Caki2 (cell line): ENCODE measurements at places on chromosomes 7 and 10.

DNA sequence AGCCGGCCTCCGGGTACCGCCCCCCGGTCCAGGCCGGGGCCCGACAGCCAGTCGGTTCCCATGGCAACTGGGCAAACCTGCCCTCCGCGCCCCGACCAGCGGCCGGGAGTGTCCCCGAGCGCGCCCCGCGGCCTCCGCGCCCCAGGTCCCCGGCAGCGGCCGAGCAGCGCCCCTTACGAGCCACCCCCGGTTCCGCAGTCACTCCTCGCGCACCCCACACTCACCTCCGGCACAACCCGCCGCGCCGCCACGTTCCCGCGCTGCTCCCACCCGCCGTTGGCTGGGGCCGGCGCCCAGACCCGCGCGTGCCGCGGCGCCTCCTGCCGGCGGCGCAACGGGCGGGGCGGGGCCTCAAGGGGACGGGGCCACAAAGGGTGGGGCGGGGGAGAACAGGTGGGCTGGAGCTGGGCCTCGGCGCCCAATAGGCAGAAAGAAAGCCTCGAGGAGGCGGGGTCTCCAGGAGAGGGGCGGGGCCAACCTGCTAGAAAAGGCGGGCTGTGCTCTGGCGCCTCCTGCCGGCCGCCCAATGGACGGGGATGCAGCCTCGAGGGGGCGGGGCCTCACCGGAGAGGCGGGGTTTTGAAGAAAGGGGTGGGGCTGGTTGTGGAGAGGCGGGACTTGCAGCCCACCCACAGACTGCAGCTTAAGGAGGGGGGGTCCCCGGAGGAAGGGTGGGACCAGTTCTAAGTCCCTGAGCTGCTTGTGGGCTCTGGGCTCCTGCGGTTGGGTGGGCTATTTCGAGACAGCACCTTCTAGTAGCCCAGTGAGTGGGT is at the start of gene RADIL:
Gene RADIL (minus strand): TSS at position 345 of the 773 bp plus-strand sequence. CDS start 5,577 bp downstream, outside the sequence.
- DNase-seq, result peak; percentile 80

- no peak for DNase-seq
These were observed 77.8 kb downstream of the ATAD1 start for GRCh38 chr10:87740254-87740655.

DNA sequence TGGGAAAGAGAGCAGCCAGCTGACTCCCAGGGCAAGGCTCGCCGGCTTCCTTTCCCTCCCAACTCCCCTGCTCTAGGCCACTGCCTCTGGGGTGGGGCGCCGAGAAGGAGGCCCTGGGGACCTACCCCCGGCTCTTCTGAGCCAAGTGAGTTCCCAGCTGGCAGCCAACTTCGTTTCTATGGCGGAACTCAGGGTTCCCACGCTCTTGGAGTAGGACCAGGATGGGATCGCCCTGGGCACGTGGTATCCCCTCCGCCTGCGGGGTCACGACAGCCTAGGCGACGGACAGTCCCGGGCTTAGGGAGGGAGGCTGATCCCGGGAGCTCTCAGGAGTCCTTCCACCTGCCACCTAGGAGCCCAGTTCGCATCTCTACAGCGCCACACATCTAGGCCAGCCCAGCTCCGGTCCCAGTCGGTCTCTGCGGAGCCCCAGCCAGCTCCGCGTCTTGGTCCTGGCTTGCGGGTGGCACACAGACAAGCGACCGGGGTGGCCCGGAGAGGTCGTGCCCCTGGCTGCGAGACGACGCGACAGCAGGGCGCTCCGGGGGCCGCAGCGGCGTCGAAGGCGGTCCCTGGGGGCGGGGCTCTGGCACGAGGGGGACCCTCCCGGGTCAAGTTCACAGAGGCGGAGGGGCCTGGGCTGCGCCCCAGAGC is 20.5 kb upstream of the GATA3 start:
- no peak for DNase-seq

GRCh38 chr10:120736377-120736776 is 114.8 kb upstream of the WDR11 start:
- DNase-seq, result no peak

DNA sequence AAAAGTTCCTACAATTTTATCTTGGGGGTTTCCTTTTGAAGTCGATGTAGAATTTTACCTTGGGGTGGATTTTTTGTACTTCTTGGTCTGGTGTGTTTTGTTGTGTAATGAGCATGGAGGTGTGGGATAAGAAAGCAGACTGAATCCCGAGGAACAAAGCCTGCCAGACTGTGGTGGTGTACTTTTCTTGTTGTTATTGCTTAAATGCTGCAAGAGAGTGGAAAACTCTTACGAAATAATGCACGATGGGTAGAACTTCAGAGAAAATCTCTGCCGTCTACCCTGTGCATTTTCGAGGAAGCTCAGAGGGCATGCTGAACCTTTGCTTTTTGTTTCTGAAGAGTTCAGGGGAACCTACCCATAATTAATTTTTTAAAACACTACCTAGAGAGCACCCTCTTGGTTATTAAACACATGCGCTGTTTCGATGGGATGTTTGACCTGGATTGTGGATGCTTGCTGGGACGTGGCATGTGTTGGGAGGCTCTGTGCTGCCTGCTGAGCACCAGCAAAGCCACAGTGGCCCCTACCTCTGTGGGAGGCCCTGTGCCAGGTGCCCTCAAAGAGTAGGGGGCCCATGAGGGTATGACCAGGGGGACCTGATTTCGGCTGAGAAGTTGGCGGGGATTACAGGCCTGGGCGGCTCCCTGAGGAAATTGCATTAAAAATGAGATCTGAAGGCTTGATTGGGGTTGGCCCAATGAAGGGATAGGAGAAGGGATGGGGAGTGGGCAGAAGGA is 94.1 kb downstream of the TCF7L2 start:
- no peak for DNase-seq

GRCh38 chr7:34362621-34363020 is 295.4 kb upstream of the NPSR1 start:
- DNase-seq, result no peak

GRCh38 chr10:62456611-62457101 is 82.5 kb downstream of the ZNF365 start:
- no peak for DNase-seq

- DNase-seq, result no peak
These were observed 30.4 kb downstream of the FZD9 start for GRCh38 chr7:73463966-73464365.

- no peak for DNase-seq
These were observed 193.1 kb upstream of the SEMA3C start for GRCh38 chr7:81111781-81112540.

GRCh38 chr7:121002048-121002756 is 13.7 kb downstream of the CPED1 start:
- DNase-seq, result no peak

DNA sequence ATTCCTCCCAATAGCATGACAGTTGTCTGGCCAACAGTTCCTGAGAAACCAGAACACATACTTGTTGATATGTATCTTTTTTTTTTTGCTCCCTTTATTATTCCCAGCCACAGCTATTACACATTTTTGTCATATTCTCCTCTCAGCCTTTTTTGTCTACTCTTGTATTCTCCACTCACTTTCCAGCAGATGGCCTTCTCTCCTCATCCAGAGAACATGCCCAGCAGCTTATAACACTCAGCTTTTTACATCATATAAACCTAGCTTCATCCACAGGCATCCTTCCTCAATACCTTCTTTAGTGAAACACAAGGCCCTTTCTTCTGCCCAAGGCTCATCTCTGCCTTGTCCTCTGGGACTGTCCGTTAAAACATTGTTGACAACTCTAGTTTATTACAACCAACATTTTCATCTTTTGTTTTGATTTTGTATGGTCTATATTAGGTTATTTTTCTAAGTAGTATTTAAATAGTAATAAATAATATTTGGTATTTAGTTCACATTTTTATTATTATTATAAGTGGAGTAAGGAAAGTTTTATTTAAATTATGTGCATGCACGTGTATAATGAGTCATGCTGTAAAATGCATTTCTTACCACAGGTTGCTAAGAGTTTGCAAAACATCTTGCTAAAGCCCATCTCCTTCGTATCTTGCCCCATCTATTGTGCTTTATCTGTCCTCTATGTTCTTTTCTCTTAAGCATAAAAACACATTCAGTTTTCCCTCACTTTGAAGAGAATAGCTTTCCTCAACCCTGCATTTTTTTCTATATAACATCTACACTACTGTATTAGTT is 101.5 kb downstream of the ORC5 start:
- DNase-seq, result no peak

- no peak for DNase-seq
These were observed 9.6 kb upstream of the INSIG1 start for GRCh38 chr7:155288055-155288454.

DNA sequence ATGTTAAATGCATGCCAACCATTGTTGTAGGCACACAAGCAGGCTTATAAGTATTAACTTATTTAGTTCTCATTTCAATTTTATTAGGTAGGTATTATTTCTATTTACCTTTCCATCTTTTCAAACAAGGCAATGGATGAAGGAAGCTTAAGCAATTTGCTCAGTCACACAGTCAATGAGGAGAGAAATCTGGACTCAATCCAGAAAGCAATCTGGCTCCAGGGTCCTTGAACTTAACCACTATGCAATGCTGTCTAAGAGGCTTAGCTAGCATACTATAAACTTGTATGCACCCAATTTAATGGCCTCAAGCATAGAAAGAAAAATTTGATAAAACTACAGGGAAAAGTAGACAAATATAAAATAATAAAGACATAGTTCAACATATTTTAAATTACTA is 88.6 kb downstream of the VWDE start:
- no peak for DNase-seq

- peak; percentile 81 for DNase-seq
These were observed 63.3 kb downstream of the IMMP2L start for GRCh38 chr7:111499027-111499426.

DNA sequence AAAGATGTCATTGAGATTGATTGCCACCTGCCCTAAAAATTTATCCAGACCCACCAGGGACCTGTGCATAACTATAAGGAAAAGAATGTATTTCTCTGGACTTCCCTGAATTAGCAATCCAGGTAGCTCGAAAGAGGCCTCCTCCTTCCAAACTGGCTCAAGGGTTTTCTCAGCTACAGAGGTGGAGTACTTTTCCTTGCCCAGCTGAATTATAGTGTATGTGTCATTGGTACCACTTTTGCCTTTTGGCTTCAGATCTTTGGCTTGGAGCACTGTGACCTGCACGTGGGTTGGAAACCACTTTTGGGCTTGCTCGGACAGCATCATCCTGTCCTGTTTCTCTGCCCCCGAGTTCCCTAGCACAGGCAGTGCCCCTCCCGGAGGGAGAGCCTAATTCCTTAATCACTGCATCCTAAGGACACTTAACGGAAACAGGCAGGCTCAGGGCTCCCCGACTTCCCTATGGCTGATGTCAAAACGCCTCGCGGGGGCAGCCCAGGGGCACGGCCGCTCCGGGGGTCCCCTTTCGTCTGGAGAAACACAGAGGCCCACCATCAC is 825 bp downstream of the RAB11FIP2 start:
- DNase-seq, result peak; percentile 52

DNA sequence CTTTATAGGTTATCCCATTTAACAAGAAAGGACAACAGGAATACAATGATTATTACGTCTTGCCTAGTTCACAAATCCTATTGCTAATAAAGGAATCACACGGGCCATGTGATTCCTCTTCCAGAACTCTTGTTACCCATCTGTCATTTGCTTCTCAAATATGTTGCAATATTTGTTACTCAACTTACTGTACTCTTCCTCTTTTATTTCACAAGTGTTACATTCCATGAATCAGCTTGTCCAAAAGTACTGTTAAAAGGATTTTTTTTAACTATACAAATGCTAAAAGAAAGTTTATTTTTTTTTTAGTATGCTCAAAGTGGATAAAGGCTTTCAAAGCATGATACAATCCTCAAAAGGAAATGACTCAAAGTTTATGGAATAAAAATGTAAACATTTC is 3.9 kb upstream of the CD36 start:
- DNase-seq, result no peak

DNA sequence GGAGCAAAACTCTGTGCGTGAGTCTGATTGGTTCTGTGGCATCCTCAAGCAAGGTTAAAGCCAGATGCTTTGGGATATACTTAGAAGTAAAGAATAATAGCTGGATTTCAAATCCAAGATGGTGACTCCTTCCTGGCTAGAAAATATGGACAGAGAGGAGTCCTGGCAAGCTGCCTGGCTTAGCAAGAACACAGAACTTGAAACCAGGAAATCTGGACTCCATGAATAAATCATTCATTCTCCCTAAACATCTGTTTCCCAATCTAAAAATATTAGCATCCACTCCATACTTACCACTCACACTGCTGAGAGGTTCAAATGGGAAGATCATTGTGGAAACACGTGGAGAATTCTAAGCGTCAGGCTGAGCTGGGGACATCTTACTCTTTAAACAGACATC is 1074.1 kb upstream of the AUTS2 start:
- no peak for DNase-seq

DNA sequence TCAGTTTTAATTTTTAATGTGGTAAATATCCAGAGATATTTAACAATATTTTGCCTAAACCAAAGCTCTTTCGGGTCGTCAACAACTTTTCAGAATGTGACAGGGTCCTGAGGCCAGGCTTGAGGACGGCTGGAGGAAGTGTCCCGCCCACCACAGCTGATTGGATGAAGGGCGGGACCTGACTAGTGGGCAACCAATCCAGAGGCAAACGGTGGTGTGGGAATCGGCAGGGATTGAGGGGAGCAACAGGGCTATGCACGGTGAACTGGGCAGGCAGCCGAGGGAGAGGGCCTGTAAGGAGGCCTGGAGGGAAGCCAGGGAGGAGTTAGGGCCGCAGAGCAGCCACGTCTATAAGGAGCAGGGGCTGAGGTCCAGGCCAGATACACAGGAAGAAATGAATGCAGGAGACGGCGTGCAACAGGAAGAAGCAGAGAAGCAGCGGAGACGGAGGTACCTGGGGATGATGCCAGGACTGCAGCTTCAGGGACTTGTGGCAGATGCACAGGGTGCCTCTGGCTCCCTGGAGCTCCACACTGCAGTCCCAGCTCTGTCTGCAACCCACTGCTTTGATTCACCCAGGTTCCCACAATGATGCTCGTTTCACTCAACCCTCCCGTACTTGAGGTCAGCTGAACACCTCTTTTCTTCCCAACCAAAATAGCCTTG is 46.1 kb upstream of the ZMIZ1 start:
- DNase-seq, result no peak

- DNase-seq, result peak; percentile 9
These were observed 48.8 kb upstream of the SLC35B4 start for GRCh38 chr7:134365341-134366054.

GRCh38 chr7:30851651-30852307 is 59.9 kb upstream of the AQP1 start:
- DNase-seq, result no peak

GRCh38 chr10:131480861-131481260 is 169.3 kb upstream of the TCERG1L start:
- DNase-seq, result no peak

- no peak for DNase-seq
These were observed 34.9 kb upstream of the KDM7A start for GRCh38 chr7:140211698-140212097.

DNA sequence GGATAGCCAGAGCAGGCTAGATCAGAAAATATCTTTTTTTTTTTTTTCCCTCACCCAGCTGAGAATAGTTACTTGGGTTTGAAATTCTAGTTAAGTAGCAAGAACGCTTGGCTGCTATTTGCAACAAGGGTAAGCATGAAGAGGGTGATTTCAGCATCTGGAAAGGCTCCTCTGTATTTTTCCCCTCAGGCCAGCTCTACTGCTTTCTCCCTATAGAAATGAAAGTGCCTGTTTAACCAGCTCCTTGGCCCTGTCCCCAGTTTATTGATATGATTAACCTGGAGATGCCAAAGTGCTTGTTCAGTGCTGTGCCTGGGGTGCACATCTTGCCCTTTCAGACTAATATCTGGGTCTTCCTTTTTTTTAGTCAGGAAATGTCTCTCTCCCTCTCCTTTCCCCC is 37.1 kb downstream of the AP3M1 start:
- no peak for DNase-seq
